ENCODE measurements at places on chromosomes 6 and 20.

GRCh38 chr6:131949909-131950766 is 1.0 kb downstream of the CCN2 start:
- DNase-seq = peak; percentile 56

- DNase-seq = peak; percentile 33
Measured at GRCh38 chr20:44851545-44851944, 34.0 kb upstream of the YWHAB start.

DNA sequence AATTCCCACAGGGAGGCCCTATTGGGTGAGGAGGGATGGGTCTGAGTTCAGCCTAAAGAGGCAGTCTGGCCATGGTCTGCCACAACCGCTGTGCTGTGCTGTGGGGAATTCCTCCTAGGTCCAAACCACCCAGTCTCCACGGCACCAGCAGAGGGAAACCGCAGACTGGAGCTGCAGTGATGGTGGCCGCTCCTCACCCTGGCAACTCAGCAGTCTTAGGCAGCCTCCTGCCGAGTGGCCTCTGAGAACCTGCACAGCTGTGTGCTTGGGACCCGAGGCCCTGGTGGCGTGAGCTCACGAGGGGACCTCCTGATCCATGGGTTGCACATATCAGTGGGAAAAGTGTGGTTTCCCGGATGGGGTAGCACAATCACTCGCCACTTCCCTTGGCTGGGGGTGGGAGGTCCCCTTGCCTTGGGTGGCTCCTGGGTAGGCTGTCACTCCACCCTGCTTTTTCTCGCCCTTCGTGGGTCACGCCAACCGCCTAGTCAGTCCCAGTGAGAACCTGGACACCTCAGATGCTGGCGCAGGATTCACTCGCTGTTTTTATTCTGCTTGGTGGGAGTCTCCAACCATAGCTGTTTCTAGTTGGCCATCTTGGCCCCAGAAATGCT is 242.2 kb downstream of the CDH26 start:
- DNase-seq = no peak

DNA sequence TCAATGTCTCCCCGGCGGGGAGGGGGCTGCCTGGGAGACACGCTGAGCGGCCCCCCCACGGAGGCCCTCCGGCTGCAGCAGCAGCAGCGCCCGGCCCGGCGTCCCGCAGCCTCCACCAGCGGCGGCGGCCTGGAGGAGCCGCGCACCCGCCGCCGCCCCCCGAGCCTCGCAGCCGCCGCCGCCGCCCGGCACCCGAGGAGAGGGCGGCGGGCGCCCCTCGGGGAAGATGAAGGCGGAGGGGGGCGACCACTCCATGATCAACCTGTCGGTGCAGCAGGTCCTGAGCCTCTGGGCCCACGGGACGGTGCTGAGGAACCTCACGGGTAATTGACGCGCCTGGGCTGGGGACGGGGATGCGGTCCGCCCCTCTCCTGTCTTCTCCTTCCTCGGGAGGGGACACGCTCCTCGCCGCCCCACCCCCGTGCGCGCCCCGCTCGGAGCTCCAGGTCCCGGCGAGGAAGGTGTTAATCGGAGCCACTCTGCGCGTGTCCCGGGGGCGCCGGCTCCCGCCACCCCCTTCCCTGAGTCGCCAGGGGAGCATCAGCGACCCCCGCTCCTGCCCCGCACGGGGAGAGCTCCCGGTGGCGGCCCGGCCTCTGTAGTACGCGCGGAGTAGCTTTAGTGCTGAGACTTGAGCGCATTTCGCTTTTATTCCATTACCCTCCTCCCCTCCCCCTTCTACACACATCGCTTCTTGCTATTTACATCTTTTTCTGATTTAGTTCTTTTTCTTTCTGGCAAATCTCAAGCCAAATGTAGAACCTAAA is 686 bp downstream of the TMEM170B start:
- DNase-seq = peak; percentile 42

- no peak for DNase-seq
Measured at GRCh38 chr6:16336056-16336818, 97.8 kb downstream of the GMPR start.

- no peak for DNase-seq
Measured at GRCh38 chr20:53804920-53805894, 211.6 kb upstream of the ZNF217 start.

- no peak for DNase-seq
Measured at GRCh38 chr6:134061440-134061839, 9.0 kb upstream of the SLC2A12 start.

DNA sequence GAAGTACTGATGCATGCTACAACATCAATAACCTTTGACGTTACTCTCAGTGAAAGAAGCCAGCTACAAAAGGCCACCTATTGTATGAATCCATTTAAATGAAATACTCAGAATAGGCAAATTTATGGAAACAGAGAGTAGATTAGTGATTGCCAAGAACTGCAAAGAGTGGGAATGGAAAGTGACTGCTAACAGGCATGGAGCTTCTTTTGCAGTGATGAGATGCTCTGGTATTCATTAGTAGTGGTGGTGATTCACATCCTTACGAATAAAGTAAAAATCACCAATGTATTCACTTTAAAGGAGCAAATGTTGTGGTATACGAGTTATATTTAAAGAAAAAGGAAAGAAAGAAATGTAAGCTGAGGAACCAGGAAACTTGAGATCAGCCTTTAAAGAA is 126.8 kb upstream of the SAMD5 start:
- DNase-seq = no peak

GRCh38 chr6:56245903-56246351 is 1.5 kb downstream of the COL21A1 start:
- DNase-seq = no peak

DNA sequence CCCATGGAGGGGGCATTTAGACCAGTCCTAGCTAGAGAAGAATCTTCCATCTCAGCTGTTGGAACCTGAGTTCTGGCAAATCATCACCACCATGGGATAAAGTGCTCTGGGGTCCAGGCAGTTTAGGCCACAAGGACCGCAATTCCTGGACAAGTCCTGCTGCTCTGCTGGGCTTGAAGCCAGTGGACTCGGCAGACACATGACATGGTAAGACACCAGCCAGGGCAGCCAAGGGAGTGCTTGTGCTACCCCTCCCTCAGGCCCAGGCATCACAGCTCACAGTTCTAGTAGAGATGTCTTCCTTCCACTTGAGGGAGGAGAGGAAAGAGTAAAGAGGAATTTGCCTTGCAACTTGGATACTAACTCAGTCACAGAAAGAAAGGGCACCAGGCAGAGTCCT is 246.0 kb downstream of the EYA4 start:
- DNase-seq = no peak

- no peak for DNase-seq
Measured at GRCh38 chr6:138035070-138035469, 72.1 kb downstream of the PERP start.

DNA sequence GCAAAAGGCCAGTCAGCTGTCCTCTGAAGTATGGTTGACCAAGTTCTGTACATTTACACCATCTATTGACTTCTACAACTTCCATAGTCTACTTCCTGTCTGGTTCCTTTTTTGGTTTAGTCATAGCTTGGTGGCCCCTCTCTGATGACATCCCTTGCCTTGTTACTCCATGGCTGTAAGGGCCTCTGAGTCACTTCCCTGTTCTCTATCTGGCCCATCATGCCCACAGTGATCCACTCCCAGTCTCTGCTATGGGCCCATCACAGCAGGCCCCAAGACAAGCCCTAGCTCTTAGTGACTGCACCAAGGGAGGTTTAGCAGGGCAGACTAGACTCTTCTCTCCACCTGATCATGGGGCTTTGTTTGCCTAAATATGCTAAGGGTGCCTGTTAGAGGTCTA is 441.6 kb downstream of the HACE1 start:
- no peak for DNase-seq

- DNase-seq = no peak
Measured at GRCh38 chr20:63972312-63973159, 2.8 kb upstream of the ZNF512B start.

DNA sequence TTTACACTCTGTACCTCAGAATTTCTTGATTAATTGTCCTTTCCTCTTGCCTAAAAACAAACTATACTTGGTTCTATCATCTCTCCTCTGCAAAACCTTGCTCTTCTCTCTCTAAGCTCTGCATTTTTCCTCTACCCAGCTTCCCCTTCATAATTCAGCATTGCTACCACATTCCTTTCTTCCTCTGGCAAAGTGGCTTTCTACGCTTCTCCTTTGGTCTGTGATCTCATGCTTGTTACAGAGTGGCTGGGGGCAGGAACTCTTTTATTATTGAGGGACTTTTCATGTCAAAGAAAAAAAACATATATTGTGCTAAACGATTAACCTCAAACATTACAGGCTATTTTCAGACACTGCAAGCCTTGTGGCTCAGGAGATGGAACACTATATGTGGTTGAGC is 333.3 kb upstream of the KCNQ5 start:
- DNase-seq = no peak

DNA sequence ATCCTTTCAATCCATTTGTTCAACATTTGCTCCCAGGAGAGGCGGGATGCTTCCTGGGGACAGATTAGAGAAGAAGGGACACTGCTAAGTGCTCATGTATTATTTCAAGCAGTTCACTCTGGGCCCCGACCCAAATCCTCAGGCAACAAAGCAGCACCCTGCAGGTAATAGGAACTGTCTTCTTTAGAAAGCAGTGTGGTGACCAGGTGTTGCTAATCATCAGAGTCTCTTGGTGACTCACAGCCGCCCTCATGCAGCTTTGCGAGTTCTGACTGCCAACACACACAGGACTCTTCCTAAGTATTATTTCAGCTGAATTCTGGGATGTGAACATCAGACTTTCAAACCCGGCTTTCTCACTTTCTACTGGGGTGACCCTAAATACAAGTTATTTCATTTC is 356.4 kb downstream of the PRKN start:
- no peak for DNase-seq

- peak; percentile 51 for DNase-seq
Measured at GRCh38 chr20:20780127-20780824, 67.8 kb upstream of the RALGAPA2 start.

DNA sequence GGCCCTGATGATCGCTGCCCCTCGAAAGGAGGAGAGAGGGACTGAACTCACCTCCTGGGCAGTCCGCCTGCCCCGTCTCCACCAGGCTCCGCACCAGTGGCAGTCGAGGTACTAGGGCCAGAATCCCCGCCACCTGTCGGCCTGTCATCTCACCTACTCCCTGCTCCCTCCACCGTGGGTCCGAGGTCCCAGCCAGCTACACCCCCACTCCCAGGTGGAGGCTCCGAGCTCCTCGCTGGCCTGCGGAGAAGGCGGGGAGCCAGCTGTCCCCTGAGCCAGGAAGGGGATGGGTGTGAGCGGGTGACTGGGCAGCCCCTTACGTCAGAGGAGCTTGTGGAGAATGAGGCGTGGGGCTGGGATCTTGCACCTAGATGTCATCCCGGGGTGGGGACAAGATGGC is 1066.5 kb upstream of the MANEA start:
- DNase-seq = peak; percentile 8

DNA sequence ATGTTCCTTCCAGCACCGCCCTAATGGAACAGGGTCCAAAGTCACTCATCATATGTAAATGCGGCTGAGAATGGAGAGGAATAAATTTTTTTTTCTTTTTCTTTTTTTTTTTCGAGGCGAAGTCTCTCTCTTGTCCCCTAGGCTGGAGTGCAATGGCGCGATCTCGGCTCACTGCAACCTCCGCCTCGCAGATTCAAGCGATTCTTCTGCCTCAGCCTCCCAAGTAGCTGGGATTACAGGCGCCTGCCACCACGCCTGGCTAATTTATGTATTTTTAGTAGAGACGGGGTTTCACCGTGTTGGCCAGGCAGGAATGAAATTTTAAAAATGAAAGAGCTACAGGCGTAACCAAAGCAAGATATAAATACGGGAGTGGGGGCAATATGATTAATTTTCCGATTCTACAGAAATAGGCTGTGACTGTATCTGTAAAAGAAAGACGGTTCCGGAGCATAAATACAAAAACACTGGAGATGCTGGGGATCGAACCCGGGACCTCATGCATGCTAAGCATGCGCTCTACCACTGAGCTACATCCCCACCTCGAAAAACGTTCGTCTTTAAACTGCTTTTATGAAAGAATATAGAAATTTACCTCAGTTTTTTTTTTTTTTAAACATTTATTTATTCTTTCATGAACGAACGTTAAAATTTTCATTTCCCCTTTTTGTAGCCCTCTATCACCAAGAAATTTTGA is 132.2 kb downstream of the GPX5 start:
- DNase-seq = peak; percentile 83

GRCh38 chr20:17457079-17457478 is 74.1 kb downstream of the BFSP1 start:
- no peak for DNase-seq

- no peak for DNase-seq
Measured at GRCh38 chr6:2944405-2945152, 26.8 kb downstream of the SERPINB6 start.

- no peak for DNase-seq
Measured at GRCh38 chr20:59667981-59668515, 63.7 kb downstream of the PHACTR3 start.

GRCh38 chr6:137341681-137342195 is 122.6 kb upstream of the IFNGR1 start:
- peak; percentile 33 for DNase-seq

- DNase-seq = peak; percentile 33
Measured at GRCh38 chr6:159654483-159655098, 38.5 kb downstream of the SOD2 start.

DNA sequence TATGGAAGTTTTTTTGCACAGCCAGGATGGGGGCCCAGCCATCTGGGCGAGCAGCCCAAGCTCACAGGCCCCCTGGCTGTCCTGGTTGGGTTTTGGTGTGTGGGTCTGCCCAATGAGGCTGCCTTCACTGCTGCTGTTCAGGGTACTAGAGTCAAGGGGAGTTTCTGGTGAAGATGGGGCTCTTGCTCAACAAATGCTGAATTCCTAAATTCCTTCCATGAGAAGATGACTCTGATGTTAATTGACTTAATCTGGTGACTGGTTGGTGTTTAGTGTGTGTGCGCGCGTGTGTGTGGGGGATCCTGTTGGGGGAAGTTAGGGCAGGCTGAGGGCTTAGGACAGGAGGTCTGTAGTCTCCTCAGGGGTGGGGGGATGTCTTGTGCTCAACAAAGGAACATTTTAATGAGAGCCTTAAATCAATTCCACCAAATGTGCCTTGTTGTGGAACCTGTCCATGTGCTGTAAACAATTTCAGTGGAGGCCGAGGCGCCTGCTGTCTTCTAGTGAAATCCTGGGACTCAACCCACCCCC is 1.9 kb downstream of the PTK7 start:
- no peak for DNase-seq

GRCh38 chr6:71498638-71499037 is 210.0 kb downstream of the OGFRL1 start:
- DNase-seq = no peak
